ENCODE measurements at places on chromosomes 2 and 18. TPM values are rescaled to one million over a fixed set of nuclear protein-coding genes. Genes with fewer than 3 reads are reported as not detected.

DNA sequence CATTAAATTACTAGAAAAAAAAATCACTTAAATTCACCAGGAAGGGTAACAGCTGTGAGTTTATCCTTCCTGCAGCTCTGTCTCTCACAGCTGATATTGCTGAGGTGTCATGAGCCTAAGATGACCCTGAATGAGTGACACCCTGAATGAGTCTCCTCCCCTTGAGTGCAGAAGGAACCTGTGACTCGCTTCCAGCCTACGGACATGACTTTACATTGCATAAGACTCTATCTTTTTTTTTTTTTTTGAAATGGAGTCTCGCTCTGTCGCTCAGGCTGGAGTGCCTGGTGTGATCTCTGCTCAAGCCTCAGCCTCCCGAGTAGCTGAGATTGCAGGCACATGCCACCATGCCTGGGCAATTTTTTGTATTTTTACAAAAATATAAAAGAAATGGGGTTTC lies 14.1 kb downstream of the MRO start:
- no peaks in the 10 kb centered on the region for H3K27me3 ChIP-seq
- H3K4me1 ChIP-seq = no peaks in the 10 kb centered on the region
- H3K27ac ChIP-seq = no peak overlapping the region

GRCh38 chr2:104025295-104025694 lies 828.6 kb upstream of the POU3F3 start:
- H3K27me3 ChIP-seq = no peaks in the 10 kb centered on the region
- no peak overlapping the region for H3K4me3 ChIP-seq
- DNase-seq = no peak
- H3K36me3 ChIP-seq = no peaks in the 10 kb centered on the region

- H3K27ac ChIP-seq = no peak overlapping the region
- H3K4me1 ChIP-seq = no peaks in the 10 kb centered on the region
- no peak for DNase-seq
- no peaks in the 10 kb centered on the region for H3K27me3 ChIP-seq
- H3K36me3 ChIP-seq = no peaks in the 10 kb centered on the region
Measured at GRCh38 chr2:83233781-83234180, 1225.3 kb downstream of the SUCLG1 start.

- H3K36me3 ChIP-seq = no peaks in the 10 kb centered on the region
- no peaks in the 10 kb centered on the region for H3K27me3 ChIP-seq
- H3K4me1 ChIP-seq = no peaks in the 10 kb centered on the region
- no peak for DNase-seq
- no peak overlapping the region for H3K4me3 ChIP-seq
- H3K27ac ChIP-seq = no peak overlapping the region
Measured at GRCh38 chr18:23126376-23127056, 8.8 kb upstream of the CABLES1 start.

DNA sequence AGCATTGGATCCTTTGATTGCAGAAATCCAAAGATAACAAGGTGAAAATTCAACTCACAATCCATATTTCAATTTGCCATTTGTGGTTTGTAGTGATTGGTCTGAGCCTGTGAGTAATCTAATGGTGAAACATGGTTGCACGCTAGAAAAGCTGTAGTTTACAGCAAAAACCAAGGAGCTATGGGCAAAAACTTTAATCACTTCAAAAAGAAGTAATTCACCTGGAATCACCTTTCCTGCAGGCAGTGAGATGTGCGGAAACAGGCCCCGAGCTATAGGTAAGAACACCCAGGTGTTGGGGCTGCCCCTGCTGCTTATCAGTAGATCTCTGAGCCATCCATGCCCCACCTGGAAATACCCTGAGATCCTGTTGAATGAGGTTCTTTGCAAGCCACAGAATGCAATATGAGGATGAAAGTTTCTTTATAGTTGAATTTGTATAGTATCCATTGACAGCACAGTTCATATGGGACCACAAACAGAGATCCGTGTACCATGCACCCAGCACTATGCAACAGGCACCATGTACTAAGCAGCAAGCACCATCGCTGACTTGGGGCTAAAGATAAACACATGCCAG lies 208.2 kb downstream of the SPP2 start:
- H3K4me1 ChIP-seq = no peaks in the 10 kb centered on the region
- H3K36me3 ChIP-seq = no peaks in the 10 kb centered on the region
- H3K4me3 ChIP-seq = no peak overlapping the region
- H3K27ac ChIP-seq = no peak overlapping the region
- no peaks in the 10 kb centered on the region for H3K27me3 ChIP-seq
- DNase-seq = no peak

GRCh38 chr2:151379169-151379568 lies 21.8 kb downstream of the TNFAIP6 start:
- H3K27ac ChIP-seq = no peak overlapping the region
- H3K4me3 ChIP-seq = no peak overlapping the region
- H3K36me3 ChIP-seq = no peaks in the 10 kb centered on the region
- H3K4me1 ChIP-seq = no peaks in the 10 kb centered on the region
- no peaks in the 10 kb centered on the region for H3K27me3 ChIP-seq
- DNase-seq = no peak

DNA sequence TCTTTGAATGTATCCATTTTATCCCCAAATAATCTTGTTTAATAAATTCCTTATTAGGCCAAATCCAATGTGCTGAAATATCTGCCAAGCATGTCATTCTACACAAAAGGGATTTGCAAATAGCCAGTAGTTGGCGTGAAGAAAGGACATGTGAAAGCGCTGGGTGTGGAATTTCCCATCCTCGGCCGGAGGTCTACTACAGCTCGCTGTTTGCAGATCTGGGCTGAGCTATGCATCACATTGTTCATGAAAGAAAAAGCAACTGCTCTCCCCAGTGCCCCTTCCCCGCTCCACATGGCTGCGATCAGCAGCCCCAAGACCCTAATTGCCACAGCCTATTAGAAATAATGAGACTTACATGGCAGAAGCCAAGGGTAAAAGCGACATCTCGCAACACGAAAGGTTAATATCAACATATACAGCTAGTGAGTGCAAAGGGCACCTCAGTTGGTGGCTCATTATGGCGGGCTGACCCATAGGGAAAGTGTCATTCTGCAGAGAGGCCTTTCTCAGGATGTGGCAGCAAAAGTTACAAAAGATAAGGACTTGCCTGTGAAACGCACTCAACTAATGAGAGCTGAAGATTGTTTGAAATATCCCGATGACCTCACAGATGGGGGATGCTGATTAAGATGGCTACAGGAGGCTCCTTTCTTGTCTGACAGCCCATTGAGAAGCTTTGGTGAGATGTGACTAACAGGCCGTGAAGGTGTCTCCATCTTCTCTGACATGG lies 126.9 kb upstream of the CYP1B1 start:
- no peaks in the 10 kb centered on the region for H3K4me1 ChIP-seq
- DNase-seq = no peak
- no peaks in the 10 kb centered on the region for H3K36me3 ChIP-seq
- H3K27ac ChIP-seq = no peak overlapping the region
- no peaks in the 10 kb centered on the region for H3K27me3 ChIP-seq

Gene GKN1
- total RNA-seq = not detected
